Activated CD4-positive, alpha-beta T cell treated with anti-CD3 and anti-CD28 coated beads, Interleukin-10, Interleukin-2, amounts not matched to agents 100 ng/mL and 50 ng/mL, durations not matched to agents 16 hours and 8 hours (primary cell): ENCODE measurements at places on chromosomes 6 and 20.
A peak's percentile ranks its signal among the peaks of the same experiment; 100 is the strongest.

GRCh38 chr6:45049188-45049843, 278.8 kb upstream of the RUNX2 start:
- no peak for DNase-seq

- no peak for DNase-seq
Measured at GRCh38 chr6:167495506-167496401, 170.9 kb downstream of the TTLL2 start.

- DNase-seq: no peak
Measured at GRCh38 chr6:3489027-3489757, 32.3 kb upstream of the SLC22A23 start.

DNA sequence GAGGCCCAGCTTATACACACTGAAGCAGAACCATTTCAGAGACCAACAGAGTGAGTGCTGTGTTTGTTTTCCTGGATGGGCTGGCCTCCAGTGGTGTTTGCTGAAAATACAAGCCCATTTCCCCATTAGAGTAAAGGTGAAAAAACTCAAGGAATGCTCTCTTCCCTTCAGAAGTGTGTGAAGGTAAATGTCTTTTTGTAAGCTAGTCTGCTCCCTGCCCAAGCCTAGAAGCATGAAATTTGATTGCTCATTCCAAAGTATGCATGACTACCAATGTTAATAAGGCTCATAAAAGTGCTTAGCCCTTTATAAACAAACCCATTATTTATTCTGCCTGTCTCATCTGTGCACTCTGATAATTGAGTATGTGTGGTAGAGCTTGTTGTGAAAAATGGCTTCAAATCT, 59.1 kb downstream of the ADGRF1 start:
- no peak for DNase-seq

GRCh38 chr6:126661646-126662045, 321.7 kb downstream of the CENPW start:
- no peak for DNase-seq

- no peak for DNase-seq
Measured at GRCh38 chr6:5082487-5083306, 2.4 kb upstream of the PPP1R3G start.

DNA sequence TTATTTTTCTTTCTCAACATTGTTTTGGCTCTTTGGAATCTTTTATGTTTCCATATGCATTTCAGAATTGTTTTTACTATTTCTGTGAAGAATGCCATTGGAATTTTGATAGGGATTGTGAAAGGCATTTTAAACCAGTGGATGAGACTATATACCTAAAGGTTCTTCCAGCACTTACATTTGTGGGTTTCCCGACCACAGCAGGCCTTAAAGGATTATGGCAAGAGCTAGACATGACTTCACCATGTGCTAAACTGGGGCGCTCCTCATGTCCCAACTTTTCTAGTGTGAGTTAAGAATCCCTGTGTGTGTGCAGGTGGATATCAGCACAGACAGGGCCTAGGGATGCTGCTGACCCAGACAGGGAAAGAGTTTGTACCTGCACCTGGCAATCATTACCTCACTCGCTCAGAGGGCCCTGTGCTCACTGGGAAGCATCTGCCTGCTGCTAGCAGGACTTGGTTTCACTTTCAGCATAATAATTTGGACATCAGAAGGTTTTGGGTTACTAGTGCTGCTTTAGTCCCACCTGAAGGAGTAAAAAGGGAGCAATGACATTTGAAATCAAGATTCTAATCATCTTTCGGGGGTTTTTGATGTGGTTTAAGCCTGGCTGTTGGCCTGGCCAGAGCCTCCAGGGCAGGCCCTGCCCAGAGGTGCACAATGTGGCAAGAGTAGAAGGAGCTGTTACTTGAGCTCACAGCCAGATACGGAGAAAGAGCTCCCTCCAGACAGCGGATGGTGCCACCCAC, 137.1 kb downstream of the CDC5L start:
- no peak for DNase-seq

- DNase-seq: peak; percentile 29
Measured at GRCh38 chr6:28809947-28810658, 113.7 kb downstream of the TRIM27 start.

- no peak for DNase-seq
Measured at GRCh38 chr6:157050537-157051265, 272.6 kb downstream of the TMEM242 start.

DNA sequence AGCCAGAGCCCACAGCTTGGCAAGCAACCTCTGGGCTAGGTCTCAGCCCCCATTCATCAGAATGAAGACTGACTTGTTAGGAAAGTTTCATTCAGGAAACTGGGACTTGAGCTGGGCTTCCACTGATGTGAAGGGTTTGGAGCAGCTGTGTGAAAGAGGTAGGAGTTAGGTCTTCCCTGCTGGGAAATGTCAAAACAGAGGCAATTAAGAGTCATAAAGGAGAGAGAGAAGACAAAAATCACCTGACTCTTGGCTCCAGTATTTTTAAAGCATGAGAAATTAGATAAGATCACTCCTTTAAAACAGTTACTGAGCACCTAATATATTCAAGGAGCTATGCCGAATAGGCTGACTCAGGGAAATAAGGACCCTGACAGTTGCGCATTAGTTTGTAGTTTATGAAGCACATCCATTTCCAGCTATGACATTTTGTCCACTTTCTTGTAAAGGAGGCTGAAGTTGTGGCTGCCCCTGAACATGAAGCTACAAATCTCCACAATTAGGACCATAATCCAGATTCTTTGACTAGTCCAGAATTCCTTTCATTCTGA, 3.9 kb upstream of the TRIM40 start:
- no peak for DNase-seq

DNA sequence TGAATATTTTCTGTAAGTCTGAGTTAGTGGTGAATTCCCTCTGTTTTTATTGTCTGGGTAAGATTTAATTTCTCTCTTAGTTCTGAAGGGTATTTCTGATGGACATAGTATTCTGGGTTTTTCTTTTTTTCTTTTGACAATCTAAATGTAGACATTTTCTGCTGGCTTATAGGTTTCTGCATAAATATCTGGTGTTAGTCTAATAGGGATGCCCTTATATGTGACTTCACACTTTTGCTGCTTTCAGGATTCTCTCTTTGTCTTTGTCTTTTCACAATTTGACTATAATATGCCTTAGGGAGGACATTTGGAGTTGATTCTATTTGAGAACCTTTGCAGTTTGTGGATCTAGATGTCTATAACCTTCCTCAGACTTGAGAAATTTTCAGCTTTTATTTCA, 667.2 kb downstream of the EPHA7 start:
- no peak for DNase-seq

GRCh38 chr6:143229400-143229799, 168.7 kb downstream of the AIG1 start:
- DNase-seq: peak; percentile 2

GRCh38 chr6:30344868-30345671, at the start of gene RPP21:
Gene RPP21, plus strand, starts transcription at chr6:30345156. Its CDS starts 16 bp downstream, at chr6:30345172.
- peak; percentile 89 for DNase-seq

DNA sequence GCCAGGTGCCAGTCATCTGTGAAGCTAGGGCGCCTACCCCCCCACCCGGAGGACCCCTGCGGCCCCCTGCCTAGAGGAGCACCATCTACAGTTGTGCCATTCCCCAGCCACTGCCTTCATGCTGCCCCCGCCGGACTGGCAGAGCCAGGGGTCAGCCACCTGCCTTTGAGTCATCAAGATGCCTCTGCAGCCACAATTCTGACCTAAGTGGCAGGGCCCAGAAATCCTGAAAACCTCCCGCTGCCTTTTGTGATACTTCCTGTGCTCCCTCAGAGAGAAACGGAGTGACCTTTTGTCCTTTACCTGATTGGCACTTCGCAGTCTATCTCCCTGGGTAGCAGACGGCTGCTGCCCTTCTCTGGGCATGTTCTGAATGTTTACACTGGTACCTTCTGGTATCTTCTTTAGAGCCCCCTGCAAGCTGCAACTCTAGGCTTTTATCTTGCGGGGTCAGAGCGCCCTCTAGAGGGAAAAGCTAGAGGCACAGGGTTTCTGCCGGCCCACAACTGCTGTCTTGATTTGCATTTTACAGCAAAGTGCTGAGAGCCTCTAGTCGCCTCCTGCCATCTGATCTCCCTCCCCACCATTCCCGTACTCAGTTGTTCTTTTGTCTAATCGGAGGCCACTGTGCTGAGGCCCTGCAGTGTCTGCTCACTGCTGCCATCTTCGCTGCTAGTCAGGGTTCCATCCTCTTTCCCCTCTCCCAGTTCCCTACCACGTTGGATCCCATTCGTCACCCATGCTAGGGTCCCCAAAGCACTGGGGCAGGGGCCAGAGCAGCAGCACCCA, 26.9 kb downstream of the SPATA2 start:
- DNase-seq: peak; percentile 68
